Activated CD4-positive, alpha-beta memory T cell treated with anti-CD3 and anti-CD28 coated beads for 36 hours (primary cell): ENCODE measurements at places on chromosomes 3 and 15. TPM values are rescaled to one million over a fixed set of nuclear protein-coding genes. Genes with fewer than 3 reads are reported as not detected.

The GRK7 gene
- total RNA-seq = not detected

The C3orf85 gene
- not detected for total RNA-seq

The GOLGA6D gene
- not detected for total RNA-seq

The PPP1R14D gene
- not detected for total RNA-seq

The LYZL4 gene
- total RNA-seq = not detected

The CLDN16 gene
- total RNA-seq = not detected

The PGBD4 gene
- total RNA-seq = 2.3 TPM

The ZNF501 gene
- total RNA-seq = 2.6 TPM

The CRABP1 gene
- total RNA-seq = not detected

GRCh38 chr15:29094711-29095110 is 174.9 kb downstream of the NSMCE3 start:
- H3K27me3 ChIP-seq = no peaks in the 10 kb centered on the region
- no peak overlapping the region for H3K27ac ChIP-seq
- no peak for DNase-seq
- H3K36me3 ChIP-seq = no peaks in the 10 kb centered on the region
- peaks cover 5% of the 10 kb centered on the region for H3K4me1 ChIP-seq

- no peaks in the 10 kb centered on the region for H3K36me3 ChIP-seq
- DNase-seq = no peak
- no peak overlapping the region for H3K27ac ChIP-seq
- H3K4me1 ChIP-seq = no peaks in the 10 kb centered on the region
Measured at GRCh38 chr3:2870724-2871333, 239.3 kb downstream of the IL5RA start.

DNA sequence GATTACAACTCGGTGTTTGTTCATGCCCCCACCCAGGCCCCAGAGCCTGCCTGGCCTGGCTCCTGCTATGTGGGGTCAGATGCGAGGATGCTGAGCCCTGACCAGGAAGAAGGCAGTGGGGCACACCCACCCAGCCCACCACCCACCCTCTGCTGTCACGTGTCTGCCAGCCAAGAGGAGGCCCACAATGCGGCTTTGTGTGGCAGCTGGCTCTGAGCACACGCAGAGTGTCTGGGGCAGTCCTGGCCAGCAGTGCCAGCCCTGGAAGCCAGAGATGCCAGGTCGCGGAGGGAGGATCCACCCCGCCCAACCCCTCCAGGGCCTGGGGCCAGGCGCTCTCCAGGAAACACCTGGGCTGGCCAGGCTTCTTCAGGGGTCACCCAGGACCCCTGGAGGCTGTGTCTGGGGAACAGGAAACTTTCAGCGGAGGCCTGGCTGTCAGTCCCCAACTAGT is 26.4 kb upstream of the KLF13 start:
- no peaks in the 10 kb centered on the region for H3K36me3 ChIP-seq
- H3K4me3 ChIP-seq = no peak overlapping the region
- no peak for DNase-seq
- H3K4me1 ChIP-seq = peaks cover 13% of the 10 kb centered on the region

DNA sequence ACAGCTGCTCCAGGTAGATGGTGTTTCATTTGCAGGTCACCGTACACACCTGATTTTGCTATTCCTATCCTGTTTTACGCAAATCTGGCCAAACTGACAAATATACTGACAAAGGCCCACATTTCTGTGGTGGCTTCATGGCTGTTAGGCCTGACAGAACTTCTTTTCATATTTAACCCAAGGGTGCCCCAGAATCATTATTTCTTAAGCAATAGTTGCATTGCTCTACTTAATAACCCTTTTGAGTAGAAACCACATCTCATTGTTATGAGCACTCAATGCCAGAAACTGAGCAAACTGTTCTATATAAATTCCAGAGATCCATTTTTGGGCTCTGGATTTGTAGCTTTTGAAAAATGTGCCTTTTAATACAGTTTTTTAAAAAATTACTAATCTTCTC is 19.4 kb downstream of the ASTE1 start:
- peaks cover 8% of the 10 kb centered on the region for H3K4me1 ChIP-seq
- peaks cover 29% of the 10 kb centered on the region for H3K36me3 ChIP-seq
- no peak overlapping the region for H3K4me3 ChIP-seq
- no peaks in the 10 kb centered on the region for H3K27me3 ChIP-seq
- no peak overlapping the region for H3K27ac ChIP-seq

GRCh38 chr3:155283092-155284056 is 10.1 kb downstream of the STRIT1 start:
- H3K36me3 ChIP-seq = no peaks in the 10 kb centered on the region
- H3K4me3 ChIP-seq = no peak overlapping the region
- H3K4me1 ChIP-seq = no peaks in the 10 kb centered on the region
- peaks cover 2% of the 10 kb centered on the region for H3K27me3 ChIP-seq
- H3K27ac ChIP-seq = no peak overlapping the region

- no peaks in the 10 kb centered on the region for H3K4me1 ChIP-seq
- DNase-seq = no peak
- peaks cover 3% of the 10 kb centered on the region for H3K27me3 ChIP-seq
- H3K27ac ChIP-seq = no peak overlapping the region
- no peak overlapping the region for H3K4me3 ChIP-seq
Measured at GRCh38 chr15:58398643-58399042, 33.1 kb upstream of the LIPC start.

- no peak overlapping the region for H3K4me3 ChIP-seq
- peak overlapping the region; percentile 57 for H3K27ac ChIP-seq
- peaks cover 6% of the 10 kb centered on the region for H3K36me3 ChIP-seq
Measured at GRCh38 chr3:129442947-129443346, 2.9 kb downstream of the IFT122 start.

DNA sequence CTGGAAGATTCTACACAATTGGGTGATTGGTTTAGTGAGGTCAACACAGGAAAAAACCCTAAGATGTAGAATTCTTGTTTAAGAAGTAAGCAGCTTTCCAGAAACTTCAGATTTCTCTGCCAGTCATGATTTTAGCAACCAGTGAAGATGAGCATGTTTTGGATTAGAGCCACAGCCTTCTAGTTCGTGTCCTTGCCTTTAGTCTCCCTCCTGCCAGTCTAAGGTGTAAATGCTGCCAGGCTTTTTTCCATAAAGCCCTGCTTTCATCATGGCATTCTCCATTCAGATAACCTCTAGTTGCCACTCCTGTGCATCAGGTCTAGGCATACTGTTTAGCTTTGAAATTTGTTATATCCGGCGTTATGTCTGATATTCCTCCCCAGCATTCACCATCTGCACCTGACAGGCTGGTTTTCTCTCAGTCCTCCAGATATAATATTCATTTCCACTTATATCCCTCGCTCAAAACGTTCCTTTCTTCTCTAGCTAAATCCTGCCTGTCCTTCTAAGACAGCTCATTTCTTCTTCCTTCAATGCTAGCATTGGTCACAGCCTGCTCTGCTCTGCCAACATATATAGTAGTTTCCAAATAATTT is 37.4 kb downstream of the SYN2 start:
- H3K27me3 ChIP-seq = peaks cover 22% of the 10 kb centered on the region
- H3K4me1 ChIP-seq = no peaks in the 10 kb centered on the region
- DNase-seq = no peak
- no peak overlapping the region for H3K27ac ChIP-seq
- H3K36me3 ChIP-seq = no peaks in the 10 kb centered on the region

GRCh38 chr15:75107908-75108838 is 84.8 kb downstream of the PPCDC start:
- DNase-seq = peak; percentile 84
- peaks cover 4% of the 10 kb centered on the region for H3K36me3 ChIP-seq
- H3K27ac ChIP-seq = peak overlapping the region; percentile 40
- no peak overlapping the region for H3K4me3 ChIP-seq

DNA sequence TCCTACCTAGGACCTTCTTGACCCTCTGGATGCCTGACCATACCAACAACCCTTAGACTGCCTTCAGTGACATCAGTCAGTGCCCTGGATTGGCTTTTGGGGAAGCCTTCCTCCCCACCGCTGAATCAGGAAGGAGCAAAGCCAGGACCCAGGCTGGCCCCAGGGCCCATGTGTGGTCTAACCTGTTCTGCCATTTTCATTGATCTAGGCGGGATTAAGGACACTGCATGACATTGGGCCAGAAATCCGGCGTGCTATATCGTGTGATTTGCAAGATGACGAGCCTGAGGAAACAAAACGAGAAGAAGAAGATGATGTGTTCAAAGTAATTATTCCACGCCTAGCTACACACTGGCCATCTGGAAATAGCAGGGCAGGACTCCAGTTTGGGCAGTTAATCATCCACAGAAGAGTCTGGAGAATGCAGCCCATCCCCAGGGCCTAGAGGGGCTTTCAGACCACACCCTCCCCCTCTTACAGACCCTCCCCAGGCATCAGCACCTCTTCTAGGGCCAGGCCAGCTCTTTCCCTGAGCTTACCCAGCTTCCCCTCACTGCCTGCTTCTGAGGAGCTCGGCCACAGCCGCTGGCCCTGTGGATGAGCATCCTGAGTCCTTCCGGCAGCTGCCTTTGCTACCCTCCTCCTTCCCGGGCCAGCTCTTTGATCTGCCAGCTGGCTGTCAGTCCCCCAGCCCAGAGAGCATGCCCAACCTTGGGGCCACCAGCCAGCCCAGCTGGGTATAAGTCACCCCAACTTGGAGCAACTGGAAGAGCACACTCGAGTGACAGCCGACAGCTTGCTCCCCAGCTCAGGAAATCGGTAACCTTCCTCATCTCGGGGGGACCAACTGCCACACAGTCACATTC is 45.9 kb downstream of the CHDH start:
- no peaks in the 10 kb centered on the region for H3K27me3 ChIP-seq
- H3K4me1 ChIP-seq = no peaks in the 10 kb centered on the region
- no peaks in the 10 kb centered on the region for H3K36me3 ChIP-seq
- H3K27ac ChIP-seq = no peak overlapping the region
- DNase-seq = no peak

- no peaks in the 10 kb centered on the region for H3K27me3 ChIP-seq
- no peak for DNase-seq
- H3K36me3 ChIP-seq = no peaks in the 10 kb centered on the region
- no peak overlapping the region for H3K4me3 ChIP-seq
- no peak overlapping the region for H3K27ac ChIP-seq
Measured at GRCh38 chr15:35602836-35603235, 56.9 kb upstream of the DPH6 start.

GRCh38 chr3:172305552-172305951 is 142.7 kb downstream of the GHSR start:
- DNase-seq = no peak
- no peaks in the 10 kb centered on the region for H3K27me3 ChIP-seq
- no peak overlapping the region for H3K27ac ChIP-seq
- peaks cover 17% of the 10 kb centered on the region for H3K36me3 ChIP-seq
- H3K4me3 ChIP-seq = no peak overlapping the region
- H3K4me1 ChIP-seq = no peaks in the 10 kb centered on the region

DNA sequence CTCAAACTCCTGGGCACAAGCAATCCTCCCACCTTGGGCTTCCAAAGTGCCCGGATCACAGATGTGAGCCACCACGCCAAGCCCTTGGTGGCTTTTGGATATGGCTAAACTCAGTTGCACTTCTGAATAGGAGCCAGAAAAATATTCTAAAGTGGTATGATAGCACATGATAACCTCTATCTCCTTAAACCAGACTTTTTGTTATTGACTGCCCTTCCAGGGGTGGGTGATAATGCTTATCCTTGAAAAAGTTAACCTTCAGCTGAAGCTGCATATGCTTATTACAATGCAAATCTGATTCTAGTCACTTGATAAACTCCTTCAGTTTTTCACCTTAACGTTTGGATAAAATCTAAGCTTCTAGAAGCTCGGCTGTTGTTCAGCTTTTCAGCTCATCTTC is 6.3 kb downstream of the CCNB2 start:
- no peaks in the 10 kb centered on the region for H3K27me3 ChIP-seq
- no peak overlapping the region for H3K4me3 ChIP-seq
- no peak overlapping the region for H3K27ac ChIP-seq
- DNase-seq = no peak
- no peaks in the 10 kb centered on the region for H3K4me1 ChIP-seq

DNA sequence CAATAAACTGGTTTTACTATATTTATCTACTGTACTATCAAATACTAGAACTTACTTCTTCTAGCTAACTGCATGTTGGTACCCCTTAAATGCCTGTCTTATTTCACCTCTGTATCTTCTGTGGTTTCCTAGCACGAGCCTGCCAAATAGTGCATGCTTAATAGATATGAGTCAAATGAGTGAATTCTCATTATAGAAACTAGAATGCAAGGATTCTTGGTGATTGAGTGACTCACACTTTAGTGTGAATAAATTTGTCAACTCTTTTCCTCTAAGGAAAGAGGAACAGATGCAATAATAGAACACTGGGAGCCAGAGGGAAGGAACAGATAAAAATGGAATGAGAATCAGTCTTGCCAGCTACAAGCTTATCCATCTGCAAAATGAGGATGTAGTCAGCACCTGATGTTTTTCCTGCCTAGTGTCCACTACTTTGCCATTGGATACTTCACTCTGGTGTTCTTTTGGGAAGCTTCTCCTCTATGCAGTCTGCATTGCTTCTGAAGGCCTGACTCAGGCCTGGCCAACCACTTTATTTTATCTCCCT is 189.1 kb upstream of the CADPS start:
- H3K4me3 ChIP-seq = no peak overlapping the region
- H3K36me3 ChIP-seq = no peaks in the 10 kb centered on the region
- no peaks in the 10 kb centered on the region for H3K4me1 ChIP-seq
- H3K27ac ChIP-seq = no peak overlapping the region

DNA sequence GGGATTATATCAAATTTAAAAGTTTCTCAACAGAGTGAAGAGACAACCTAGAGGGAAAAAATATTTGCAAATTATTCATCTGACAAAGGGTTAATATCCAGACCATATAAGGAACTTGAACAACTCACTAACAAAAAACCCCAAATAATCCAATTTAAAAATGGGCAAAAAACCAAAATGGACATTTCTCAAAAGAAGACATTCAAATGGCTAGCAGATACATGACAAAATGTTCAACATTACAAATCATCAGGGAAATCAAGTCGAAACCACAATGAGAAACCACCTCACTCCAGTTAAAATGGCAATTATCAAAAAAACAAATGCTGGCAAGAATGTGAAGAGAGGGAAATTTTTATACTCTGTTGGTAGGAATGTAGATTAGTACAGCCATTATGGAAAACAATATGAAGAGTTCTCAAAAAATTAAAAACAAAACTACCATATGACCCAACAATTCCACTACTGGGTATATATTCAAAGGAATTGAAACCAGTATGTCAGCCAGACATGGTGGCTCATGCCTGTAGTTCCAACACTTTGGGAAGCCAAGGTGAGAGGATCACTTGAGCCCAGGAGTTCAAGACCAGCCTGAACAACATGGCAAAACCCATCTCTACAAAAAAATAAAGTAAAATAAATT is 88.5 kb downstream of the CSNK1G1 start:
- no peak for DNase-seq
- no peaks in the 10 kb centered on the region for H3K27me3 ChIP-seq
- H3K4me3 ChIP-seq = no peak overlapping the region
- H3K4me1 ChIP-seq = peaks cover 34% of the 10 kb centered on the region
- peaks cover 27% of the 10 kb centered on the region for H3K36me3 ChIP-seq

GRCh38 chr3:124404621-124405020 is 325.6 kb upstream of the UMPS start:
- no peak for DNase-seq
- no peak overlapping the region for H3K27ac ChIP-seq
- no peak overlapping the region for H3K4me3 ChIP-seq

- H3K4me1 ChIP-seq = no peaks in the 10 kb centered on the region
- no peaks in the 10 kb centered on the region for H3K27me3 ChIP-seq
- no peak for DNase-seq
- H3K4me3 ChIP-seq = no peak overlapping the region
Measured at GRCh38 chr3:163347944-163348343, 1730.4 kb downstream of the SI start.

- H3K27ac ChIP-seq = no peak overlapping the region
- no peaks in the 10 kb centered on the region for H3K36me3 ChIP-seq
- H3K4me3 ChIP-seq = no peak overlapping the region
- H3K27me3 ChIP-seq = peaks cover 2% of the 10 kb centered on the region
Measured at GRCh38 chr3:25531971-25532370, 103.9 kb downstream of the RARB start.
